ENCODE measurements at places on chromosomes 5 and 9.

DNA sequence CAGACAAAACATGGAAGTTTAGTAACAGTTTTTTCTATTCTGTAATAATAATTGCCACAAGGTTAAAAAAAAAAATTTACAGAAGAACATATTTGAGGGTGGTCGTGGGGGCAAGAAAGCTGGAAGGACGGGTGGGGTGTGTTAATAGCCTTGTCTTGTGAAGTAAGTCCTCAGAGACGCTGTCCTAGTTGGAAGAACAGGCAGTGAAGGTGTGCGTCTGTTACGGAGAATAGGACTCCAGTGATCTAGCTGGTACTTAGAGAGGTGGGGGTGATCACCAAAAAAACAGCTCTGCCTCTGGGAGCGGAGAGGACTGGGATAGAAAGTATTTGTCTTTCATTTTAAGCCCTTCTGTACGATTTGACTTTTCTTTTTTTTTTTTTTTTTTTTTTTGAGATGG, 17.7 kb downstream of the ABL1 start:
- no peak for DNase-seq

GRCh38 chr9:69834056-69834455, 13.4 kb downstream of the CFAP95 start:
- DNase-seq = no peak

GRCh38 chr9:14780693-14781092, 58.2 kb upstream of the CER1 start:
- DNase-seq = no peak

DNA sequence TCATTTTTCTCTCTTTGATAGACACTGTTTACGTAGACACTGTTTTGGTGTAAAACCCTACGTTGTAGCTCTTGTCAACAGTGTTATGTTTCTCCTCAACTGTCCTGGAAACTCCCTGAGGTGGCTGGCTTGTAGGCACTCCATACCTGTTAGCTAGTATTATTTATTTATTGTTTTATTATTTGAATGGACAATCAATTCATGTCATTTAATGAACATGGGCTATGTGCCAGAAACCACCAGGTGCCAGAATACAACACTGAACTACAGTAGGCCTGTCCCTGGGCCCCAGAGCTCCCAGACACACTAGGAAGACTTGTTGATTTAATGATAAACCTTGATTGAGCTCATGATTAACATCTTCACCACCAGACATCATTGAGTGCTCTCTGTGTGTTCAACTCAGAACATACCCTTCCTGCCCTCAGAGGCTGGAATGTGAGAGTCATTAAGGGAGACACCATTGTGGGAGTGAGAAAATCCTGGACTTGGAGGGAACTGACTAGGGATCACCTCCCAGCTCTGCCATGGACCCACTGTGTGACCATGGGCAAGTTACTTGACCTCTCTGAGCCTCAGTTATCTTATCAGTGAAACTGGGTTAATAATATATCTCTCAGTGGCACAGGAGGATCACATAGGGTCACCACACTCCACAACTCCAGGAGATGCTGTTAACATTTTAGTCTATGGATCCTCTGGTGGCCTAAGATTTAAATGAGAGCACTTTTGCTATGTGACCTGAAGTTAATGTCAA, 19.2 kb downstream of the IRF1 start:
- no peak for DNase-seq

DNA sequence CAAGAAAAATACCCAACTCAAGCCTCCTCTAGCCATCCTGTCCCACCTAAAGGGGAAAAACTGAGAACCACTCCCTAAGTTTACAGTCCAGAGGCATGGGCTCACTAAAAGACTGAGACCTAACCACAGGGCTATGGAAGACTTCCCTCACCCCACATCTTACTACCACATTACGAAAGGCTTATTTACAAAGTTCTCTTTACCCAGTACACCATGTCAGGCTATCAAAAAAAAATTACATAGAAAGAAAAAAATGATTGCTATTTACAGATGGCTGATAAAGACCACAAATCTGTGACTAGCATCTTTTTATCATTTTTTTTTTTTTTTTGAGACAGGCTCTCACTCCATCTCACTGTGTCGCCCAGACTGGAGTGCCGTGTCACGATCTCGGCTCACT, 69.7 kb upstream of the TNPO1 start:
- no peak for DNase-seq

- DNase-seq = peak; percentile 27
Observed at GRCh38 chr5:891837-892393, 686 bp downstream of the BRD9 start.

DNA sequence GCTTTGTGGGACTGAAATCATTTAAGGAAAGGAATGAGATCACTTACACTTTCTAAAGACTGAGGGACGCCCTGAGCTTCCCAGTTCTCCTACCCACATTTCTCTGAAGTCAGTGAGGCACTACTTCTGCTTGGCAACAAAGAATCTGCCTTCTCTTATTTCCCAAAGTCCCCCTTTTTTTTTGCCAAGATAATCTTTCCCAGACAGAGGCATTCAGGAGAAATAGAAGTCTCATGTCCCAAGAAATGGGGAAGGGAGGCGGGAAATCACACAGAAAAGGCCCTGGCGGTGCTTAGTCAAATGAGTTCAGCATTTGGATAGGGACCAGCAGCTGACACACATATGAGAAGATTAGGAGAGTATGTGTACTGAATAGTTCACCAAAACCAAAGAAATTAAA, 159.7 kb downstream of the MUSK start:
- no peak for DNase-seq

DNA sequence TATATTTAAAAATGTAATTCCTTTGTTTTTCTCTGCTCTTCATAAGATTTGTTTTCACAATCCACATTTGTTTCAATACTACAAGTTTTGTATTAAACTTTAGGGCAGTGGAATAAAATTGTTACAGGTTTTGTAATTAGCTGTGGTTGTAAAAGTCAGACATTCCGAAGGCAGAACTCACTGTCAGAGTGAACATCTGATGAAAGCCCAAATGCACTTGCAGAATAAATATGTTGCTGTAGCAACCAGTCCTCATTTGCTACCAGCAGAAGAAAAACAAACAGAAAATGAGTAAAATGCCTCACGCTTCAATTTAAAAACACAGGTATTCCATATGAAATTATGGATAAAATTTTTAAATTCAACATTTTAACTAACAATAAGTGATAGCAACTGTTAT, 740.1 kb upstream of the FAM174A start:
- DNase-seq = no peak

DNA sequence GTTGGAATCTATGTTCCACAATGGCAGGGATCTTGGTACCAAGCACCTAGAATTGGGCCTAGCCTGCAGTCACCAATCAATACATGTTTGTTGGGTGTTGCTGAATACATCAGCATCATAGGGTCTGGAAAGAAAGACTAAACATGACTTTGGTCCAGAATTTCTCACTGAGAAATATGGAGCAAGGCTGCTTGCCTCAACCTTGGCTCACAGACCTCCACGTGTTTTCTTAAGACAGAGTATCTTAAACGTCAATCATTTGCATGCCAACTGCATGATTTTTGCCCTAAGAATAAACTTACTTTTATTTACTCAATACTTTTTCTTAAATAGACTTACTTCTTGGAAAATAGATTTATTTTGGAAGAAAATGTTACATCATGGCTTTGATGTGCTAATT, 22.7 kb upstream of the TRAF1 start:
- DNase-seq = no peak

DNA sequence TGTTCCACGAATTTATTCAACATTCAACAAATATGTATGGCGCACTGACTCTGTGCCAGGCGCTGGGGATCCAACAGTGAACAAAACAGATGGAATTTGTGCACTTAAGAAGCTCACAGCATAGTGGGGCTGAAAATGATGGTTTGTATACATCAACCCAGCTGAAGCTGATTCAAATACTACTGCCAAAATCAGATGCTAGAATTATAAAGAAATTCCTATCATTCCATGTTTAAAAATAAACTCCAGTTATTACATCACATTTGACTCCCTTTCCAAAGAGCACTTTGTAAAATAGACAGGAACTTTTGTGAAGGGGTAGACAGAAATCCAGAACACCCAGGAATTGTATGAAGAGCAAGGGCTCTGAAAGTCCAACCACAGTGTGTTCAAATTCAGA, 54.1 kb downstream of the ZNF608 start:
- DNase-seq = no peak

- DNase-seq = no peak
Observed at GRCh38 chr5:153780876-153781705, 257.6 kb downstream of the FAM114A2 start.

- no peak for DNase-seq
Observed at GRCh38 chr9:96117398-96118080, 184.4 kb downstream of the HSD17B3 start.

GRCh38 chr5:167653645-167654106, 637.8 kb upstream of the WWC1 start:
- DNase-seq = peak; percentile 69

DNA sequence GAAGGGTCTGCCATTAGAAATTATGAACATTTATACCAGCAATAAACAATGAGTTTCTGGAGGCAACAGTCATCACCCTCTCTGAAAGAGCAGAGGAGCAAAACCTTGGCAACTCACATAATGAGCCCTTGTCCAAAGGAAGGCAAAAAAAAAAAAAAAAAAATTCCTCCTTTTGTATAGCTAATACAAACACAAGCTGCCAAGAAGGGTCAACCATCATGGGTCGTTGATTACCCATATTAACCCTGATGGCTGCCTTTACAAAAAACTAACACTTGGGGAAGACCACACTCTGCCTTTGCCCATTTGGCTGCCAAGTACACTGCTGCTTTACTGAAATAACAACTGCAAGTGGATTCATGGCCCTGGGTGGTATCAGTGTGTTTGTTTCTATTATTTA, 272.7 kb downstream of the ADAMTSL1 start:
- DNase-seq = no peak

DNA sequence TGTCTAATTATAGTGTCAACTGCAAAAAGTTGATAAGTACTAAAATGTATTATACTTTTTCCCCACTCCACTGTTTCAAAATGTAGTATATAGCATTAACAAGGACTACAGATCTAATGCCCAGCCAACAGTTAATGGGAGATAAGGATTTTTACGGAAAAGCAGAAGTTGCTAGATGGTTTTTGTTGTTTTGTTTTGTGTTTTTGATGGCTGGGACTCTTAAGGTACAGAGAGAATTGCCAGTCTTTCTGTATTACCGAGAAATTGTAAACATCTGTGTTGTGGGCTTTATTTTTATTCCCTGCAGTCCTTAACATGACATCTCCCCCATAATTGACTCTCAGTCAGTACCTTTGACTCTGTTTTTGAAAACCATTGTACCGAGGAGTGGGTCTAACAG, 44.0 kb downstream of the TRIO start:
- no peak for DNase-seq

DNA sequence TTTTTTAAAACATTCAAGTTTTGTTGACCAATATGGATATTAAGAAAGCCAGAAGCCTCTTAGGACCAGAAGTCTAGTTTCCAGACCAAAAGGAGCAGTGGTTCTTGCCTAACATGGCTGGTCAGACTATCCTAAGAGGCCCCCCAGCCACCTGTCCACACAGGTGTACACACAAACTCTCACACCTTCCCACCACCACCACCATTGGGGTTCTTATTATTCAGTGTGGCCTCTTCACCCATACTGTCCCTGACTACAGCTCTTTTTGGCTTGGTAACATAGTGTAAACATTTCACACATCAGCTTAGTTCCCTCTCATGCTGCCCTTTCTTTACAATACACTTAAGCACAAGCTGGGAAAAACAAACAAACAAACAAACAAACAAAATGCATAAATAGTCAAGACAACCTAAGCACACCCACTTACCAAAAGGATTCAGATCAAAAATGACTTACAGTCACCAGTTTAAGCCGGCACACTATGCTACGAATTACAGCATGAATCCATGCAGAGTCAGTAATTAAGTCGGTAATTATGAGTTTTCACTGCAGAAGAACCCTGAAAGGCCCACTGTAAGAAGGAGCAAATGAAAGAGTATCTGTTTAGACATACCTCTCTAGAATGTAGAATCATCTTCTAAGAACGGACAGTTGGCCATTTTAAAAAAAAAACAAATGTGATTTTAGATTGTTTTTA, 9.5 kb downstream of the LHFPL2 start:
- DNase-seq = no peak

Measured in MCF 10A (cell line).